ENCODE measurements at places on chromosomes 1 and 21. TPM values are rescaled to one million over a fixed set of nuclear protein-coding genes. Genes with fewer than 3 reads are reported as not detected.

DNA sequence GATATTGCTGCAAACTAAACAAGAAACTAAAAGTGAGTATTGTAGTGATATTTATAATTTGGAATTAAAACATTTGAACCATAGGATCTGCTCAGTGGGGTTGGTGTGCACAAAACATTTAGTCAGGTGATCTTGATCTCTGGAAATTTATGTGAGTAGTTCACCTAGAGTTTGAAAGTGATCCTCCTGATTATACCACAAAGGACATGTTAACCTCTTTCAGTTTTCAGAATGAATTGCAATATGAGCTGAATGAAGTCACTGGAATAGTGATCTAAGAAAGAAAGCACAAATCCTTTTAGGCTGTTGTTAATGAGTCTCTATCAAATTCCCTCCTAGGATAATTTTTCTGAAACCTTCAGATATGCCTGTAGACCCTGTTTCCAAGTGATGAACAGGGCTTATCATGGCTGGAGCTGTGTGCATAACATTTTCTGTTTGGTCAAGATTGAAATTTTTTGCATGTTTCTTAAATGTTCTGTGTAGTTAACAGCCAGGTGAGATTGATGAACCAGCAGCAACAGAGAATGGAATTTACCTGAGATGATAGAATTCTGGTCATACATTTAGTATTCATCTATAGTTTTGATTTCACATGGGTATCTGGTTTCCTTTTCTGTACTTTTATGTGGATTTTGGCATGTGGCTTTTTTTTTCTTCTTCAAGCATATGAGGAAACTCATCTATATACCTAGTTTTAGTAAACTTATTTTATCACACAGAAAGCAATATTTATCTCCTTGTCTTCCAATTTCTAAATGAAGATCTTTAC, 25.5 kb downstream of the CDC14A start:
- no peak for DNase-seq

- DNase-seq, result no peak
Observed at GRCh38 chr1:221230605-221231004, 351.4 kb downstream of the HLX start.

The LRRC3 gene
- 3.8 TPM for total RNA-seq

- DNase-seq, result no peak
Observed at GRCh38 chr1:182279302-182279701, 112.3 kb downstream of the GLUL start.

The OPTC gene
- total RNA-seq, result not detected

- DNase-seq, result no peak
Observed at GRCh38 chr1:43279666-43280065, 5.7 kb downstream of the C1orf210 start.

DNA sequence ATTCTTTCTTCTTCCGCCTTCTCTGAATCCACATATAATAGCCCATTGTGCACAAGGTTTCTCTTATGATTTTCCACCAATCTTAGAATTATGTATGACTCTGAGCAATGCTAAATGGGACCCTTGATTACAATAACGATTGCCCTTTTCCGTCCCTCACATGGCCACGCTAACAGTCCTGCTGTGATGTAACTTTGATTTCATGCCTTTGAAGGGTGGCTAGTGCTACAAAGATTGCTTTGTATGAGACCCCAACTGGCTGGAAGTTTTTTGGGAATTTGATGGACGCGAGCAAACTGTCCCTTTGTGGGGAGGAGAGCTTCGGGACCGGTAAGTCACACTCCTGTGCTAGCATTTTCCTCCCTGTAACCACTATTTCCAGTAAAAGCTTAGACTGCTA, 45.3 kb downstream of the PGM1 start:
- DNase-seq, result no peak

DNA sequence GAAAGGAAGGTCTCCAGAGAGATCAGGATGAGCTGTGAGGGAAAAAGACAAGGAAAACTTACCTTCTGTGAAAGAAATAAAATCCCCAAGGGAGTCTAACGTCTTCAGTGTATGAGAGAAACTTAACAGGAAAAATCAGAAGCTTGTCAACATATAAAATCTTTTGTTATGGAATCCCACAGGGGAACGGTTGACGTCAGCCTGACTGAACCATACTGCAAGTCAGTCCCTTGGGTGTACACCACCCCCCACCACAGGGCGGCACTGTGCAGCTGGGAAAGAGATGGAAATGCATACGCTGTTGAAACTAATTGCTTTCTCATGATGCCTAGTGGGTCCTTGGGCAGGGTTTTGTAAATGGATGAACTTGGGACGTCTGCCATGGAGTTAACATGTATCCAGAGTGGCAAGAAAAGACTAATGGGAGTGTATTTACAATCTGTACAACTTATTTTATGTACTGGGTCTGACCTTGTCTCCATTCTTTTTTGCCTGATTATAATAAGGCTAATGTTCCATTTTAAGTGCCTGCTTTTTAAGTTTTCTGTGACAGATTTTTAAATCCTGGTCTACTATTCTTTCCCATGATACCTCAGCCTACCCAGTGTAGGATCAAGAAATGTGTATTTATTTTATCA, 22.7 kb downstream of the UTP25 start:
- DNase-seq, result no peak

DNA sequence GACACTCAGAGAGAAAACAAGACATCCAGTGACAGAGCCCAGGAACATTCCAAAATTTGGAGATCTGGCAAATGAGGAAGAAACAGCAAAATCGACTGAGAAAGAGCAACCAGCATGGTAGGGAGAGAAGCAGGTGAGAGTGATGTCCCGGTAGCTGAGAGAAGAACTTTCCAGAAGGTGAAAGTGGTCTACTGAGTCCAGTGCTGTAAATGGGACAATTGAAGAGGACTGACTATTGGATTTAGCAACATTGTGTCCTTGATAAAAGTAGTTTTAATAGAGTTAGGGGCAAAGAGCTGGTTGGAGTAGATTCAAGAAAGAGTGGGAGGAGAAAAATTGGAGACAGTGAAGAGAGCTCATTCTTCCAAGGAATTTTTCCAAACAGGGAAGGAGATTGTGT, 15.0 kb upstream of the IL10RB start:
- DNase-seq, result no peak

Data from omental fat pad (tissue), 4 donors.